Gastroesophageal sphincter (tissue), 4 donors: ENCODE measurements at places on chromosomes 12 and 14.
A peak's percentile ranks its signal among the peaks of the same experiment; 100 is the strongest.

DNA sequence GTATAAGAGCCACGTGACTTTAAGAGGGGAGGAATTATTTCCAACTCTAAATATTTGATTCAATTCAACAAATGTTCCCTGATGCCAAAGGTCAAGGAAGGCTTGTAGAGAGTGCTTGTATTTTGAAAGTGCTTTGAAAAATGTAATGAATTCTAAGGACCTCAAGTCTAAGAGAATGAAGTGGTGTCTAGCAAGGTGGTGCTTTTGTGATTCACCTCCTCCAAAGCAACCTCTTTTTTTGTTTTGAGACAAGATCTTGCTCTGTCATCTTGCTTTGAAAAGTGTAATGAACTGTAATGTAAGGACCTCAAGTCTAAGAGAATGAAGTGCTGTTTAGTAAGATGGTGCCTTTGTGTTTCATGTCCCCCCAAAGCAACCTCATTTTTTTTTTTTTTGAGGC is 13.7 kb downstream of the AK7 start:
- no peak for ATAC-seq

DNA sequence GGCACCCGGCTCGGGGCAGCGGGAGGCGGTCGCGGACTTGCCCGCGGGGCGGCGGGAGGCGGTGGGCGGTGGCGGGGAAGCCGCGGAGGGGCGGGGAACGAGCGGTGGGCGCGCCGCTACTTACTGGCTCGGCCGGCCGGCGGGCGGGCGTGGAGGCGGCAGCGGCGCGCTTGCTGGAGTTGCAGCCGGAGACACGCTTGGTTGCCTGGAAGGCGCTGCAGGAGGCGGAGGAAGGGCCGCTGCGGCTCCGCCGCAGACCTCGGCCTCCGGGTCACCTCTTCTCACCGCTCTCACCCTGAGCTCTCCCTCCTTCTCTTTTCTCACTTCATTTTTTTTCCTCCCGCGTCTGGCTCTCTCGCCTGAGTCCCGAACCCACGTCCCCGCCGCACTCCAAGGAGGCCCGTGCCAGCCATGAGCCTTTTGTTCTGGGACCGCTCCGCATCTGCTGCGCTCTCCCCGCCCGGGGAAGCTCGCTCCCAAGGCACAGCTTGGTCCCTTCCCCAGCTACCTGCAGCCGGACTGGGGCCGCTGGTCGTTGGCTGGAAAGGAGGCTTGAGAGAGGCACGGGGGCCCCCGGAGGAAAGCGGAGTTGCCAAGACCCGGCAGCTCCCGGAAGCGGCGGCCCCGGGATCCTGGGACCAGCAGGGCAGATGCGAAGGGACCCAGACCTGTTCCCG is 592 bp upstream of the KCNK10 start:
- no peak for ATAC-seq

DNA sequence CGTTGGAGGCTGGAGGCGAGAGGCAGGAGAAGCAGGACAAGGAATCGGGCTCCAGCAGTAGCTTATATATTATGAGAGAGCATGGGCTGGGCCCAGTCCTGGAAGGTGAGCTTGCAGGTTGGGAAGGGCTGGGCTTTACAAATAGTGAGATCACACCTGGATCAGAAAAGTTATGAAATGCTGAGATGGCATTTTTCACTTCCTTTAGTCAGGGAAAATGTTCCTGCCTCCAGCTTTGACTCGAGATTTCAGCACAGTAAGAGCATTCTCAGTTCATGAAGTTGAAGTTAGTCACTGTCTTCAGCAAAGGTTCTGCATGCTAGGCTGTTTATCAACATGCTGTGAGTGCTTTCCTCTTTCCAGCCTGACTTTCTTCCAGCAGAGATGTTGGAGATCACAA is at the start of gene KRT6C:
Gene KRT6C (minus strand): TSS at position 38 of the 400 bp plus-strand sequence. CDS start 68 bp downstream, outside the sequence.
- no peak for ATAC-seq

DNA sequence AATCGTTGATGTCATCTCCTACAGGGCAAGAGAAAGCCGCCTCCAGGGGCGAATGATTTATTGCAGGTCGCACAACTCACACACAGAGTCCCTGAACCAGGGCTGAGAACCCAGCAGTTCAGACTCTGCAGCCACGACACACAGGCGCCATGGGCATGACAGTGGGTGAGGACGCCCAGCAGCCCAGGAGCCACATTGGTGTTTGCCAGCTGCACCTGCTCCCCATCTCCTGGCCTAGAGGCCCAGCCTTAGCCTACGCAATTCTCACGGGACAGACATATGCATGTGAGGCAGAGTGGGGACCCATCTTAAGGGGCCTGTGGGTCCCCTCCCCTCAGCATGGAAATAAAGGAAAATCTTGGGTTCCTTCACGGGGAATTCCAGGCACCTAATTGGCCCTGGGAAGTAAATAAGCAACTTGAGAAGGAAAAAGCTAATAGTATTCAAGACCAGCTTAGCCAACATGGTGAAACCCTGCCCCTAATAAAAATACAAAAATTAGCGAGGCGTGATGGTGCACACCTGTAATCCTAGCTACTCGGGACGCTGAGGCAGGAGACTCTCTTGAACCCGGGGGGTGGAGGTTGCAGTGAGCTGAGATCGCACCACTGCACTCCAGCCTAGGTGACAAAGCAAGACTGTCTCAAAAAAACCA is 69.3 kb downstream of the RIMBP2 start:
- no peak for ATAC-seq

- no peak for ATAC-seq
Observed at GRCh38 chr14:22644305-22644635, at the start of gene OR6J1. OR6J1 (minus strand) TSS chr14:22644352; CDS start chr14:22634811, 9,541 bp downstream.

- no peak for ATAC-seq
Observed at GRCh38 chr12:107229827-107230226, 136.5 kb upstream of the CRY1 start.

GRCh38 chr12:131842169-131842568 is 14.0 kb downstream of the MMP17 start:
- ATAC-seq, result no peak

- no peak for ATAC-seq
Observed at GRCh38 chr12:98416845-98417244, 98.5 kb upstream of the TMPO start.

- no peak for ATAC-seq
Observed at GRCh38 chr14:29821661-29822429, 105.8 kb downstream of the PRKD1 start.

DNA sequence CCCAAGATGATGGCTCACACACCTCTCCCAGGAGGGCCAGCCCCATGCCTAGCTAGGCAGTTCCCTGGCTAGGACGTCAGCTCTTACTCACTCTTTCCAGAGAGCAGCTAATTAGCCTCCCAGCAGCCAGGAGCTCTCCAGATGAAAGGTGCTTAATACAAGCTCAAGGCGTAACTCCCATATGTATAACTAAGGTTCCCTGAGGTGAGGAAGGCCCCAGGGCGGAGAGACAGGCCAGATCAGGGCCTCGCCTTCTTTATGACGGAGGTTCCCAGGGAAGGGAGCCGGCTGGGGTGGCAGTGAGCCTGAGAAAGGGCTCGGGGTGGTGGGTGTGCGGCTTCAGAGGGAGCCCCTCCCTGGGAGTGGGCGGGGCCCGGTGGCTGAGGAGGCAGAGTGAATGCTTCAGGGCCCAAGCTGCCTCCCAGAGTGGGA is 26.4 kb upstream of the ZFP36L1 start:
- ATAC-seq, result peak; percentile 29

- no peak for ATAC-seq
Observed at GRCh38 chr12:42507565-42507964, 82.0 kb downstream of the PRICKLE1 start.

GRCh38 chr12:121034616-121035305 is 4.3 kb downstream of the OASL start:
- no peak for ATAC-seq

GRCh38 chr14:68658029-68658509 is 134.8 kb downstream of the ZFP36L1 start:
- no peak for ATAC-seq

GRCh38 chr12:65055859-65056258 is 65.2 kb downstream of the WIF1 start:
- ATAC-seq, result no peak
